ENCODE measurements at places on chromosomes 11 and 22. TPM values are rescaled to one million over a fixed set of nuclear protein-coding genes. Genes with fewer than 3 reads are reported as not detected.
A peak's percentile ranks its signal among the peaks of the same experiment; 100 is the strongest.

Gene MOV10L1
- total RNA-seq: 0.14 TPM

Gene CPT1A
- total RNA-seq: 15.4 TPM

Gene NRXN2
- total RNA-seq: 0.20 TPM

Gene OR4D5
- total RNA-seq: not detected

Gene CCDC134
- total RNA-seq: 14.4 TPM

Gene HBE1
- total RNA-seq: not detected

DNA sequence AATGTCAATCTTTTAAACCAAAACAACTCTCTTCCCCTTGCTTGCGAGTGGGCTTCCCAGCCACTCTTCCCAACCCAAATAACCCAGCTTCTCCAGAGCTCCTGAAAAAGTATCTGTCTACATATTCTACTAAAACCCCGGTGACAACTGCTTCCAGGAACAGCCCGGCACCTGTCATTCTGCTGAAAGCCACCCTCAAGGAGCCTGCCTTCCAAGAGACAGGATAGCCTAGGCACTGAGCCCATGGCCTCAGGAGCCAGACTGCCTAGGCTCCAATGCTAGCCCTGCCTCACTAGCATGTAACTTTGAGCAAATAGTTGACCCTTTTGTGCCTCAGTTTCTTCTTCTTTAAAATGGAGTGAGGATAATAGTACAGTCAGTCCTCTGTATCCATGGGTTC, 459.8 kb downstream of the SOX6 start:
- no peaks in the 10 kb centered on the region for H3K27me3 ChIP-seq
- H3K36me3 ChIP-seq: no peaks in the 10 kb centered on the region
- DNase-seq: no peak

DNA sequence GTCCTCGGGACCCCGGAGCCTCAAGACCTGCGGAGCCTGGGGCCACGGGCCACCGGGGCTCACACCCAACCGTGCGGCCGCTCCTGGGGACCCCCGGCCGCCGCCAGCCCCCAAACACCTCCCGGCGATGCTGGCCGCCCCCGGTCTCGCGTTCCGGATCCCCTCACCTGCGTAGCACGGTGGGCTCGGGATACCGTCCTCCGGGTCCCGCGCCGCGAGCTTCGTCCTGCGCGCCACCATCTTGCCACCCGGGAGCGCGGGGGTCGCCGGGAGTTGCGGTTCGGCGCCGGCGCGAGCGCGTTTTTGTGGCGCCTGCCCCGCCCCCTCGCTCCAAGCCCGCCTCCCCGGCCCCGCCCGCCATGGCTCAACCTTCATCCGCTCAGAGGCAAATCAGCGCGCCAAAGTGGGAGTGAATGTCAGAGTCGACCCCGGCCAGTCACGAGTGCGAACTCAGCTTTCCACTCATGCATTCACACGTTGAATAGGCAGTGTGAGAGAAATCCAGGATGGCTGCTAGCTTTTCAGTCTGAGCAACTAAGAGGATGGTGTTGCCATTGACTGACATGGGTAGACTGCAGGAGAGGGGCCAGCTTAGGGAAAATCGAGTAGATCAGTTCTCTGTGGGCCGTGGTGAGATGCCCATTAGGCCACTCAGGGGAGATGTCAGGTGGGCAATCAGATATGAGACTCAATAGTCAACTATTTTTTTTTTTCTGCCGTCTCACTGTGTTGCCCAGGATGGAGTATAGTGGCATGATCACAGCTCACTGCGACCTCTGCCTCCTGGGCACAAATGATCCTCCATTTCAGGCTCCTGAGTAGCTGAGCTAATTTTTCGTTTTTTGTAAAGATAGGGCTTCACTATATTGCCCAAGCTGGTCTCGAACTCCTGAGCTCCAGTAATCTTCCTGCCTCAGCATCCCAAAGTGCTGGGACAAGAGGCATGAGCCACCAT, 28.3 kb downstream of the SERHL2 start:
- H3K4me1 ChIP-seq: peaks cover 17% of the 10 kb centered on the region
- H3K27me3 ChIP-seq: no peaks in the 10 kb centered on the region

- H3K4me3 ChIP-seq: peak within 1 kb of the TSS; percentile 66
- DNase-seq: peak; percentile 36
- no peaks in the 10 kb centered on the region for H3K36me3 ChIP-seq
- peaks cover 64% of the 10 kb centered on the region for H3K27me3 ChIP-seq
- H3K27ac ChIP-seq: peak within 1 kb of the TSS; percentile 21
Measured at GRCh38 chr11:35617687-35618496, at the start of gene FJX1. Gene FJX1 (plus strand): TSS chr11:35618460. CDS start chr11:35618637, 177 bp downstream.

- DNase-seq: no peak
- H3K4me1 ChIP-seq: no peaks in the 10 kb centered on the region
- H3K27ac ChIP-seq: no peak overlapping the region
- H3K27me3 ChIP-seq: peaks cover 14% of the 10 kb centered on the region
- H3K4me3 ChIP-seq: no peak overlapping the region
- H3K36me3 ChIP-seq: peaks cover 6% of the 10 kb centered on the region
Measured at GRCh38 chr11:74678041-74678440, 53.2 kb downstream of the CHRDL2 start.

DNA sequence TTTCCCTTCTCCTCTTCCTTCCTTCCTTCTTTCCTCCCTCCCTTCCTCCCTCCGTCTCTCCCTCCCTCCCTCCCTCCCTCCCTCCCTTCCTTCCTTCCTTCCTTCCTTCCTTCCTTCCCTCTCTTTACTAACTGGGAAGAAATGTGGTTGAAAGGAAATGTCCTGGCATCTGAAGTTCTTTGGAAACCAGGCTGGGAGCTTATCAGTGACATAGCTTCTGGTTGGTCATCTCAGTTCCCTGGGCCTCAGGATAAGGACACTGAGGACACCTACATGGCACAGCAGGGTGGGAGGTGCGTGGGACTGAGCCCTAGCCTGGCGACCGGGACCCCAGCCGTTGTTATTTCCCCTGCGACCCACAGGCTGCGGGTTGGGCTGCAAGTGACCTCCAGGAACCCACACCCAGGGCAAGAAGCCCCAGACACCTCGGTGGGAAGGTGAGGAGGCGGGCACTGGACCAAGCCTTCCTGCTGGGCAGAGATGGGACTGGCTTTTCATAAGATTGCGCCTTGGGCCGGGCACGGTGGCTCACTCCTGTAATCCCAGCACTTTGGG, 1486.5 kb downstream of the TBC1D22A start:
- H3K27me3 ChIP-seq: peaks cover 12% of the 10 kb centered on the region
- no peaks in the 10 kb centered on the region for H3K36me3 ChIP-seq
- no peak for DNase-seq
- H3K4me3 ChIP-seq: no peak overlapping the region
- no peaks in the 10 kb centered on the region for H3K4me1 ChIP-seq
- H3K27ac ChIP-seq: no peak overlapping the region

- no peaks in the 10 kb centered on the region for H3K36me3 ChIP-seq
- DNase-seq: no peak
- H3K27ac ChIP-seq: no peak overlapping the region
- no peak overlapping the region for H3K4me3 ChIP-seq
Measured at GRCh38 chr11:119361056-119361787, 14.7 kb upstream of the MFRP start.

GRCh38 chr11:112523951-112524350, 263.3 kb upstream of the PLET1 start:
- H3K4me3 ChIP-seq: no peak overlapping the region
- no peak overlapping the region for H3K27ac ChIP-seq
- no peak for DNase-seq
- H3K27me3 ChIP-seq: peaks cover 15% of the 10 kb centered on the region
- no peaks in the 10 kb centered on the region for H3K36me3 ChIP-seq

DNA sequence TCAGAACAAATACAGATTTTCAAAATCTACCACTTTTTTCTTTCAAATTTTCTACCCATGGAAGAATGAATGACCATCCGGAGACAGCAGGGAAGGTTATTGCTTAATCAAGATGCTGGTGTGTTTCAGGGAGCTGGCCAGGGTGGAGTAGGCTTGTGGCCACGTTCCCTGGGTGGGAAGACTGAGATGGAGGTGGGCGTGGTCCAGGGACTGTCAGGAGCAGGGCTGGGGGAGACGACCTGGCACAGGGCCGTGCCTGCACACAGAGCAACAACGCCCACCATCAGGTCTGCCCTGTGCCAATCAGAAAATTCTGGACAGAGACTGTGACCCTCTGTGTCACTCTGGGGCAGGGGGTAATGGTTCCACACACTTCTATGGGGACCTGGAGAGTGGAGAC, 7.1 kb upstream of the APOBEC3H start:
- peaks cover 11% of the 10 kb centered on the region for H3K36me3 ChIP-seq
- no peaks in the 10 kb centered on the region for H3K27me3 ChIP-seq
- H3K27ac ChIP-seq: peak overlapping the region; percentile 96
- no peak for DNase-seq
- H3K4me3 ChIP-seq: peak overlapping the region; percentile 52
- peaks cover 69% of the 10 kb centered on the region for H3K4me1 ChIP-seq

DNA sequence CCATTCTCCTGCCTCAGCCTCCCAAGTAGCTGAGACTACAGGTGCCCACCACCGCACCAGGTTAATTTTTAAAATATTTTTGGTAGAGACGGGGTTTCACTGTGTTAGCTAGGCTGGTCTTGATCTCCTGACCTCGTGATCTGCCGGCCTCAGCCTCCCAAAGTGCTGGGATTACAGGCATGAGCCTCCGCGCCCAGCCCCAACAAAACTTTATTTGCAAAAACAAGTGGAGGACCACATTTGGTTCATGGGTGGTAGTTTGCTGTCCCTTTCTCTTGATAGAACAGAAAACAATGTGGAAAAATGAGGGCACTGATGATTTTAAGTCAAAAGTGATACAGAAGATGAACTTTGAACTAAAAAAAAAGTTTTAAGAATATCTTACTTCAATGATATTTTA, 121.8 kb upstream of the SERPIND1 start:
- no peaks in the 10 kb centered on the region for H3K36me3 ChIP-seq
- H3K4me3 ChIP-seq: no peak overlapping the region
- no peaks in the 10 kb centered on the region for H3K27me3 ChIP-seq

DNA sequence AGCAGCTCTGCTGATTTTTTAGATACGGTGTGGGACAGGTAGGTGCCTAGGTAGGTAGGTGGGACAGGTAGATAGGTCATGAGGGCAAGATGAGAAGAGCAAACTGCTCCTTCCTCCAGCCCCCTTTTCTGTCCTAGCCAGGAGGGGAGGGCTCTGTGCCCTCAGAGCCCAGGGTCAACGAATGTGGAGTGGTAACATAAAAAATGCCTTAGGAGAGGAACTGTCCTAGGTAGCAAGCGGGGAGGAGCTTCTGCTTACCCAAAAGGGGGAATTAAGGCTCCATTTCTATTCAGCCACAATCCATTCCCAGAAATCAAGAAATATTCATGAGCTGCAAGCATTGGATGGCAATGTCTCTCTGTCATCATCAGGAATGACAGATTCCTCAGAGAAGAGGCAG, 234.8 kb downstream of the GRIK4 start:
- H3K27me3 ChIP-seq: peaks cover 27% of the 10 kb centered on the region
- H3K36me3 ChIP-seq: no peaks in the 10 kb centered on the region

GRCh38 chr22:34414467-34415440, 494.5 kb upstream of the LARGE1 start:
- H3K36me3 ChIP-seq: no peaks in the 10 kb centered on the region
- H3K4me1 ChIP-seq: no peaks in the 10 kb centered on the region
- H3K27me3 ChIP-seq: no peaks in the 10 kb centered on the region
